ENCODE measurements at places on chromosomes 16 and 17. TPM values are rescaled to one million over a fixed set of nuclear protein-coding genes. Genes with fewer than 3 reads are reported as not detected.

GRCh38 chr16:65644821-65645220 lies 523.0 kb upstream of the CDH11 start:
- DNase-seq: no peak

The FAM171A2 gene
- 105 TPM for polyA plus RNA-seq

DNA sequence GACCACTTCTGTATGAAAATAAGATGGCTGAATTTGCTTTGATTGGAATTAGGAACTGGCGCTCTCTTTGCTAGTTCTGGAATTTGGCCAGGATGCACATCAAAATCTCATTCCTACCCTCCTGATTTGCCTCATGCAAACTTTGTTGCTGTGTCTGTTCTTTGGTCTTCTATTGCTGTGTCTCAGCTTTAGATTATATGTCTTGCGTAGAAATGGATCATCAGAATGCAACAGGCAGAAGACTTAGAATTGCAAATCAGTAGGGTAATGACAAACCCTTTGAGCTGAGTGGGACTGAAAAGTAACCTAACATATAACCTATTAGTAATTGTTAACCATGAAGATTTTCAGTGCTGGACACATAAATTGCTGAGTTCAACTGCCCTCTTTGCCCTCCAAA lies 30.3 kb downstream of the RAD51C start:
- no peak for DNase-seq

The TNFRSF17 gene
- polyA plus RNA-seq: 0.19 TPM

- DNase-seq: no peak
Observed at GRCh38 chr17:80792373-80792781, 199.3 kb upstream of the CHMP6 start.

DNA sequence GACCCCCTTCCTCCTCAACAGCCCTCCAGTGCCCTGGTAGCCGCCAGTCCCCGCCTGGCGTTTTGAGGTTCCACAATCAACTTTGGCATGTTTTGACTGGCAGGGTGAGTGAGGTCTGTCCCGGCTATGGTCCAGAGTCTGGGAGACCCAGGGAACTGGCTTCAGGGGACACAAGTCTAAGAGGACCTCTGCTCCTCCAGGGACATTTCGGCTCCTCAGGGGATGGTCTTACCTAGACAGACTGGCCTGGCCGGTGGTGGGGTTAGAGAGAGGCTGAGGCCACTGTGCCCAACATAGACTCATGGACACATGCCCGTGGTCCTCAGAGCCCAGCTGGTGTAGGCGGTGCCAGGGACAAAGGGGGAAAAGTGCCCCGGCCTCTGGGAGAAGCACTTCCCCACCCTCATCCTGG lies 2.2 kb downstream of the TMC8 start:
- DNase-seq: no peak

DNA sequence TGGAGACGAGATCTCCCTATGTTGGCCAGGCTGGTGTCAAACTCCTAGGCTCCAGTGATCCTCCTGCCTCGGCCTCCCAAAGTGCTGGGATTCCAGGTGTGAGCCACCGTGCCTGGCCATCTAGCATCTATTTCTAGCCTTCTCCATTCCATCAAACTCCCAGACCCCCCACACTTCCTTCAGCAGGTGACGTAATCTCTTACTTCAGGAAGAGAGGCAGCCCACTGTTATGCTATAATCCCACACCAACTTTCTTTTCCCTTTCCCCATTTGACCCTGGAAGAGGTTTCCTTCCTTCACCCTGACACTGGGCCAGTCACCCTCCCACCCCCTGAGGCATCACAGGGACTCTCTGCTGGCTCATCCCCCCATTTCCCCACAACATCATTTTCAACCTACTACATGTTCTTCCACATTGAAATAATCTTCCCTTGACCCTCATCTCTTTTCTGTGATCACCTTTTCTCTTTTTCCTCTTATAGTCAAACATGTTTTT lies 7.6 kb downstream of the ITGA2B start:
- DNase-seq: no peak

The TPSB2 gene
- polyA plus RNA-seq: 2.6 TPM

The TP53TG3C gene
- not detected for polyA plus RNA-seq

The CNTNAP4 gene
- polyA plus RNA-seq: 9.6 TPM

- no peak for DNase-seq
Observed at GRCh38 chr16:85445779-85446222, 167.3 kb upstream of the GSE1 start.

DNA sequence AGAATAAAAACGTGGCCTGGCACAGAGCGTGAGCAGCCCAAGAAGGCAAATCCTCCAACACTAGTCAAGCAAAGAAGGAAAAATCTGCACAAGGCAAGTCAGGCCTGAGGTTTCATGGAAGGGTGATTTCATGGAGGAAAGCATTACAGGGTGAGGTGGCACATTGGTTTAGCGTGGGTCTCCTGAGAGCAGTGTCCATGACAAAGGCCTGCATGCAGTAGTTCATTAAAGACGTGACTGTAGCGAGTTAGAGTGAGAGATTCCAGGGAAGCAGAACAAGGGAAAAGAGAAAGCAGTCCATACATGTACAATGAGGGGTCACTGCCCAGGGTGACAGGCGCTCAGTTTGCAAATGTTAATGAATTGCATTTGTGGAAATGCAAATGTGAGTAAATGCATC lies 285.0 kb upstream of the ERCC4 start:
- DNase-seq: no peak

The TEX19 gene
- not detected for polyA plus RNA-seq

- DNase-seq: no peak
Observed at GRCh38 chr17:8745586-8746500, 1.2 kb upstream of the CCDC42 start.

DNA sequence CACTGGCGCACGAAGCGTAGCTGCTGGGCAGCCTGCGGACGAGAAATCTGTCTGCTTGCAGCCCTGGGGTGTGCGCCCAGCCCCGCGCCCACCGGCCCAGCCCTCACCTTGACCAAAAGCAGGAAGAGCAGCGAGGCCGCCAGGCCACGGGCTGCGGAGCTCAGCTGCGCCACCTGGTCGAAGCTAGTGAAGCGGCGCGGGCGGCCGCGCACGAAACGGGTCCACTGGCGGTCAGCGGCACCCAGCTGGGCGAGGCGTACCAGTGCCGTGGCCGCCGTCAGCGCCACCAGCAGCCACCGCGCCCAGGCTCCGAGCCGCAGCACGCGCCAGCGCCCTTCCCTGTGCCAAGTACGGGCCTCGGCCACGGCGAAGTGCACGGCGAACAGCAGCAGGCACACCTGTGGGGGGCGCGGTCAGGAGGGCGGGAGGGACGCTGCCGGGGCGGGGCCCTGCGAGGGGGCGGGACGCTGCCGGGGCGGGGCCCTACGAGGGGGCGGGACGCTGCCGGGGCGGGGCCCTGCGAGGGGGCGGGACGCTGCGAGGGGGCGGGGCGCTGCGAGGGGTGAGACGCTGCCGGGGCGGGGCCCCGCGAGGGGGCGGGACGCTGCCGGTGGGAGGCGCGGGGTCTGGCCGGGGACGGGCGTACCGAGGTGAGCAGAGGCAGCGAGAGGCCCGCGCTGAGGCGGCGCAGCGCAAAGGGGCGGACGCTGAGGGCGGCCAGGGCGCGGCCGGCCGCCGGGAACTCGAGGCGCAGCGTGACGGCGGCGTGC lies 43.2 kb downstream of the TSC2 start:
- peak; percentile 20 for DNase-seq

GRCh38 chr17:61368832-61369450 lies 30.7 kb upstream of the TBX2 start:
- no peak for DNase-seq

DNA sequence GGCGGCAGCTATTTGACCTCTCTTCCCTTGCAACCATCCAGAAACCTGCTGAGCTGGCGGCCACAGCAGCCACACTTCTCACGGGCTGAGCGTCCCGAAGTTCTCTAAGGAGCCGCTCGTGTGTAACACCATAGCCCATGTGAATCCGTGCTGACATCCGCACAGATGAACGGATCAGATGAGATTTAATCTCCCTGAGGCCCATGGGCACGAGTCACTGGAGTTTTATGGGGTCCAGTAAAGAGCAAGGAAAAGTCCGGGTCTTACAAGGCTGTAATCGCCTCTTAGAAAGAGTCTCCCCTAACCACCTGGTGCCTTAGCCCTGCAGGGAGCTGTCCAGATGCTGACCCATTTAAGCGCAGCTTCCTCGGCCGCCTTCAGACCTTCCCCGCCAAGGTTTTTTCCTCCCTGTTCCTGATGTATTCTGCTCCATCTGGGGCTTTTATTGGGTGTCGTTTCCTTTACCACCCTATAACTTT lies 5.5 kb upstream of the CACNG5 start:
- peak; percentile 48 for DNase-seq

The SPATA22 gene
- polyA plus RNA-seq: 0.46 TPM

The CLTC gene
- polyA plus RNA-seq: 128 TPM

DNA sequence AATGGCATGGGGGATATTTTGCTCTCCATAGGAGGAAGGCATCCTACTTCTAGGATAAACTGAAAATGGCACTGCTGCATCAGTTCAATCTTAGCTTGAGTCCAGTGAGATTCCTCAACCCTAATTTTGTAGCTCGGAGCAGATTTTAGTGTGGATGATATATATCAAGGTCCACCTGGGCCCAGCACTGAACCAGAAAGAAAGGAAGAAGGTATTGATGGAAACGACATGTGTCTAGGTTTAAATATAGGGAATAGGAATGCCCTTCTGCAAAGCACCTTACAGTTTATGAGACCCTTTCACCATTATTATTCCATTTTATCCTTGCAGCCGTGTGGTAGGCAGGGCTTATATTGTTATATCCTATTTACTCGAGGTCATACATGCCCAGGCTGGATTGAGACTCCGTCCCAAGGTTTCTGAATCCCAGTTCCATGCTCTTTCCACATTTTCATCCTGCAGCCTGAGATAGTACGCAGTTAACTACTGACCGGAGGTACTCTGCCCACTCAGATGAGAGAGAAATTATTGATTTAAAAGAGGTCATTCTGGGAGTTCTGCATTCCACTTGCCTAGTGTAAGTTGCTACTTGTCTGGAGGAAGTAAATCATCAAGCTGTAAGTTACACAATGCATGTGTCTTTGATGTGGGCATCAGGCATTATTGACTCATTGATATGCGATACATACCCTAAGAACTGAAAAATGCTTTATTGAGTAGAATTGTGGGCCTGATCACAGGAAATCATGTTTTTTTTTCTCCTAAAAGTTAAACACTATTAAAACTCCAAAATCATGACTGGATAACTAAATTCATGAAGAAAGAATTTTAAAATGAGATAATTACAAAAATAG lies 10.1 kb downstream of the KRT39 start:
- no peak for DNase-seq

DNA sequence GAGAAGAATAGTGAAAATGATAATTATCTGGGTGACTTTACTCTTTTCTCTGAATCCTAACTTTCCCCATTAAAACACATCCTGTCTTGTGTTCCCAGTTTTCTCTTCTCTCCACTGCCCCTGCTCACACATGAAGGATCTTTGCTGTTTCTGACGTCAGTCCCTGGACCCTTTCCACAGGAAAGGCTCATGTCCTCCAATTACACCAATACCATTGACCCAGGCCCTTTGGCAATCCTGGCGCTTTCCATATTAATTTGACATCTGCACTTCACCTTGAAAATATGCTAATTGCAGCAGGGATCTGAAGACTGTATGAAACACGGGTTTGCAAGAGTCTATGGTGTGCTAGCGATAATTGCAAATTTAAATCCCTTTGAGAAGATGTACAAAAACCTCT lies 170.2 kb upstream of the GOT2 start:
- no peak for DNase-seq

- no peak for DNase-seq
Observed at GRCh38 chr16:14186007-14186794, 115.1 kb downstream of the MRTFB start.

DNA sequence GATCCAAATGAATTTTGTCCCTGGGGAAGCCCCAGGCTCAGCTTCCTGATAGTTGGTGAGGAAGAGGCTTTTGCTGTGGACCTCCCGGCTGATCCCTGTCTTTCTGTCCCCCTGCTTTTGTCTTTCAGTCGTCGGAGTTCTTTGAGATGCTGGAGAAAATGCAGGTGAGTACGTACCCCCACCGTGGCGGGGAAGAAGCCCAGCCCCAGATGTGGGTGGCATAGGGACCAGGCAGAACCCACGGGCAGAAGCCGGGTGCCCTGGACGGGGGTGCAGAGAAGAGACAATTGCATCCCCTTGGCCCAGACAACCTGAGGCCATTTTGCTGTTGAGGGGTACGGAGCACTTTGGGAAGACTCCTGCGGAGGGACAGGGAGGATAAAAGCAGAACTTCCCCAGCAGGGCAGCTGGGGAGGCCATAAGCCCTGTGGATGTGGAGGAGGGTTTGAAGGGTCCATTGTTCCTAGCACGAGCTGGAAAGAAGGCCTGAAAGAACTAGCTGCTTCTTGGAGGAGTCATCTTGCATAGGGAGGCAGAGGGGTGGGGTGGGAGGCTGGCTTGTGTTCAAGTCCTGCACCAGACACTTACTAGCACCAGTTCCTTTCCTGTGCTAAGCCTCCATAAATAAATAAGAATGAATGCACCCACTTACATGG lies 105.6 kb downstream of the OR1D5 start:
- no peak for DNase-seq

The NPIPA2 gene
- 1.7 TPM for polyA plus RNA-seq

- DNase-seq: no peak
Observed at GRCh38 chr16:67805718-67806427, 487 bp downstream of the RANBP10 start.

DNA sequence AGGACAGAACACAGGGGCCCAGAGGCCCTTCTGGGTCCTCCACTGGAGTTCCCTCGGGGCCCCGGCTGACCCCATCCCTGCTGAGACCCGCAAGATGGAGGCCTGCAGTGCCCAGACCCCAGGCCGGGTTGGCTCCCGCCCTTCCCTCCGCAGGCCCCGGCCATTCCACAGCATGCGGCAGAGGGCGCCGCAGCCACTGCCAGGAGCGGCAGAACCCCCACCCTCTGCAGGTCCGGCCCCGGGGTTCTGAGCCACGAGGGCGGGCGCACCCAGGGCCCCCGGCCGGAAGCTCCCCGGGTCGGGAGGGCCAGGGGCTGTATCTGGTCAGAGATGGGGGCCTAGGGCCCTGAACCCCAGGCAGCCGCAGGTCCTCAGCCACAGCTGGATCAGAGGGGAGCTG lies 2.4 kb upstream of the PERCC1 start:
- no peak for DNase-seq

The KRTAP4-5 gene
- polyA plus RNA-seq: not detected

DNA sequence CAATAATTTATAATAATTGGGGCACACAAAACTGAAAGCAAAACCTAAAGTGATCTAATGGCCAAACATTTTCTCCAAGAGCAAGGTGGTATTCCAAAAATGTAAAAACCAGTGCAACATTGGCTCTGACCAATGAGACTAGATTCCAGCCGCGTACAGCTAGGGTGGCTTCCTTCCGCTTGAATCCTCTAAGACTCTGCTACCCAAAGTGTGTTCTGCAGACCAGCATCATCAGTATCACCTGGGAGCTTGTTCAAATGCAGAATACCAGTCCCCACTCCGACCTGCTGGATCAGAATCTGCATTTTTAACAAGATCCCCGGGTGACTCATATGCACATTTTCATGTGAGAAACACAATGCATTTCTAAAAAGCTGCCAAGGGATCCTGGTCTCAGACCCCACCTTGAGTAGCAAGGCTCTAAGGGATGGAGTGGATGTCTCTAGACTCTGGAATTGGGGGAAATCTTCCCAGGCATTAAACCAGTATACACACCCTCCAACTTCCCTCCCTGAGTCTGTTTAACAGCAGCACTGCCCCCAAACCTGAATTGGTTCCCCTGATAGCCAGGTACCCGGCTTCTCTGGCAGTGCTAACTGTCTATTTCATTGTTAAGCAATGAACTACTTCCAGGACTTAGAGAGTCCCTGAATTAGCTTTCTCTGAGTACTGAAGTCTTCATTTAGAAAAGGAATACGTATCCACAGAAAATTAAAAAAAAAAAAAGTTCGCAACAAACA lies 118.2 kb downstream of the HS3ST2 start:
- DNase-seq: no peak

The LRRC46 gene
- polyA plus RNA-seq: 0.81 TPM

Measured in forelimb muscle (tissue), 1 donor.